ENCODE measurements at places on chromosomes 1 and 21. TPM values are rescaled to one million over a fixed set of nuclear protein-coding genes. Genes with fewer than 3 reads are reported as not detected.

The TMPRSS3 gene
- not detected for total RNA-seq

The CR1 gene
- not detected for total RNA-seq

The CNIH3 gene
- total RNA-seq, result 1.5 TPM

The AUNIP gene
- total RNA-seq, result 3.9 TPM

The CDCA8 gene
- total RNA-seq, result 10.1 TPM

The CD53 gene
- not detected for total RNA-seq

The SH2D2A gene
- total RNA-seq, result 0.09 TPM

The DNASE2B gene
- total RNA-seq, result not detected

The PBX1 gene
- 6.5 TPM for total RNA-seq

The HSD11B1 gene
- not detected for total RNA-seq

The LHX8 gene
- total RNA-seq, result not detected

The DMRTA2 gene
- not detected for total RNA-seq

The CATSPER4 gene
- total RNA-seq, result not detected

The TINAGL1 gene
- 343 TPM for total RNA-seq

The OR2M3 gene
- total RNA-seq, result not detected

The MYBPH gene
- not detected for total RNA-seq

The VWA1 gene
- total RNA-seq, result 4.4 TPM

All from endothelial cell of coronary artery (primary cell).